ENCODE measurements at places on chromosomes 6 and 20.

DNA sequence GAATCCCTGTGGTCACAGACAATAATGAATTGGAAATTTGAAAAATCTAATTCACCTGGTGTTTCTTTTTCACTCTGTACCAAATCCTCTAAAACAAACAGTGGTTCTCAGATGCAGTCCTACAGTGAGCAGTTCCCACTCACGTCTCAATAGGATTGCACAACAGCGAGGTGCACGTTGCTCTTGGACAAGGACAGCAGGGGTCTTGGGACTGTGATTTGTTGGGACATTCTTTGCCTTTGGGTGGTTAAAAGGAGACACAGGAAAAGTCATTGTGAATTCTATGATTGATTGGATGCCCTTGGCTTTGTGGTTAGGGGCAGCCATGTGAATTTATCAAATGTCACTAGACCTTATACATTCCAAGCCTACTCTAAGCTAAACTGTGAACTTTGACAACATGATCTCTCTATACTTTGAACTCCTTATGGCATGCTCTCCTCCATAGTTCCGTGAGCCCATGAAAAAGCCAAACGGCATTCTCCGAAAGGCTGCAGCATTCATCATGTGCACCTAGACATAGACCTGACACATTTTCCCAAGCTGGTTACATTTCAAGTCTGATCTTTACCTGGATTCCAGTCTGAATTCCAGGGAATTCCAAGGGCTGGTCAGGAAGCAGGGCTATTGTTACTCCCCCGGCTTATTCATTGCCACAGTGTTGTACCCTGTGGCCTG is 647 bp downstream of the UNC93A start:
- DNase-seq: no peak

DNA sequence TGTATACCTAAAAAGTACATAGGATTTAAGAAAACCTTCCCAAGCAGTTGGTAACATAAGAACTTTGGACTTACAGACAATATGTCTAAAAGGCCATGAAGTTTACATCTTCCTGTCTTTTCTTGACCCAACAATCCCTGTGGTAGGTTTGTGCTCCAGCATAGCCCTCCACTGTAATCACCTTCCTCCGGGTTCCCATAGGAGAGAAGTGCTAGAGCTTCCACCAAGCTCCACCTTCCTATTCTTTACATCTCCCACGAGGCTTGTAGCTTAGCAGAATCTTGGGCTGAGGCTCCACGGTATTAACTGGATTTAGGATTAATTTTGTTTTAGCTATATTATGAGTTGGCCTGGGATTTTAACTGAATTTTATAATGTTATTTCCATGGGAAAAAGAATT is 23.3 kb downstream of the ADGRG6 start:
- no peak for DNase-seq

DNA sequence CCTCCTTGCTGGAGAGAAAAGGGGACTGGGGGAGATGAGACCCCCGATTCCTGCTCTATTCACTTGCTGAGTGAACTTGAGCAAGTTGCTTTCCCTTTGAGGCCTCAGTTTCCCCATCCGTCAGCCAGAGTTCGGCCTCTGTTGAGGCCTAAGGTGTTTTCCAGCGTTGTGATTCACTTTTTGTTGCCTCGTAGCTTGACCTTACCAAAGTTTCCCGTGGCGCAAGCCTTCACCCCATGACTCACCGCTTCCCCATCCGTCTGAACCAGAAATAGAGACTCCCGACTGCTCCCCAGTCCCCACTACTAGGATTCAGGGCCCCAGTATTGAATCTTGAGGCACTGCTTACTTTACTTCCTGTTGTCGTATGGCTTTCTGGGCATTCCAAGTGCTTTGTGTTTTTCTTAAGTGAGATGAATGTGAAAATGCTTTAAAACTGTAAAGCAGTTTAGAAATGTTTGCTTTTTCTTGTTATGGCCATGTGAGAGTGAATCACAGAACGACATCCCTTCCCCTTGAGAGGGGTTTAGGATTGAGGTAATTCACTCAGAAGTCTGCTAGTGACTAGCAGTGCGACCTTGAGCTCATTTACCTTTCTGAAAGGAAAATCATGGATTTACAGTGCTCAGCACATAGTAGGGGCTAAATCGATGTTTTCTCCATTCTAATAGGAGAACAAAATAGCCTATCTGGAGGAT is 1.2 kb downstream of the CHMP4B start:
- DNase-seq: peak; percentile 57

DNA sequence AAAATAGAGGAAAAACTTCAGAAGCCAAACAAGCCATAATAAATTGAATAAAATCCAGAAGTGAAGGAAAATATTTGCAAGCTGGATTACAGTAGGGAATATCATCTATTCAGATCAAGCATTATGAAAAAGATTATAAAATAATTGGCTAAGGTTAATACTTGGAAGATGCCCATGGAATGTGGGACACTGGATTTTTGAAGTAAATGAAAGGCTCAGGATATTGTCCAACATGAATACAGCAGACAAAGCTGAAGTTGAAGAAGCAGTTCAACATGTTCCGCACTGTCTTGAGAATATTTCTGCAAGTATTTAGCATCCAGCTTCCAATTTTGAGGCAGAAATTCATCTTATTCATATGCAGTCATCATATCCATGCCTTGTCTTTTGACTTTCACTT is 1278.4 kb upstream of the GJE1 start:
- no peak for DNase-seq

GRCh38 chr6:143498428-143498827 is 13.1 kb downstream of the FUCA2 start:
- DNase-seq: no peak

DNA sequence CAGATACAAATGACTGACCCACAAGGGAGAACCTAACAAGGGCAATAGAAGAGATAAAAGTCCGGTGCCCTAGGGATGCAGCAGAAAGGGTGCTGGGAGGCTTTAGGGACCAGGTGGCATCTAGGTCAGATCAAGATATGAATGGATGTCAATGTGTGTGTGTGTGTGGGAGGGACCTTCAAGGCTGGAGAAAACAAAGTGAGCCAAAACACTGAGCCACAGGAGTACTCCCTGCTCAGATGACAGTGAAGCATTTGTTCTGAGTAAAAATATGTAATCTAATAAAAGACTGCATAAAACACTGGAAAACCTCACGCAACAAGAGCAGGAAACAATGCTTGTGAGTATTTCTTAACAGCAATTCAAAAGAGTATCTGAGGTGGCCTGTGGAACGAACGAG is 28.2 kb downstream of the ZNF337 start:
- DNase-seq: no peak

All from activated CD4-positive, alpha-beta T cell treated with anti-CD3 and anti-CD28 coated beads for 48 hours (primary cell).